ENCODE measurements at places on chromosomes 2 and 18.

DNA sequence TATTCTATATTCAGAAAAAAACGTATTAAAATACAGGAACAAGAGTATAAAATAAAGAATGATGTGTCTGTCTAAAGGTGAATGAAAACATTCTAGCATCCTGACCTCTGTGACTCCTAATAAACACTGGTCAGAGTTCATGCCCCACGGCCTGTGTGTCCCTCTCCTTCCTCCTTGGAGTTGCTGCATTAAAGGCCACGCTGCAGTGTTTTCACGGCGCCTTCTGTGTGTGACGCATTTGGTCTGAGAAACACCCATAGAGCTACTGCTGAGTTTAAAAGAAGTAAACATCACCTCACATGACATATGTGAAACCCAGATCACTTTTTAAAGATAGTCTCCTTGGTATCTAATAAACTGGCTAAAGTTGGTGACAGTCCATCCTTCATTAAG lies 90.5 kb downstream of the ITGB1BP1 start:
- no peak for DNase-seq

GRCh38 chr2:75647771-75648170 lies 1.2 kb downstream of the MRPL19 start:
- no peak for DNase-seq

DNA sequence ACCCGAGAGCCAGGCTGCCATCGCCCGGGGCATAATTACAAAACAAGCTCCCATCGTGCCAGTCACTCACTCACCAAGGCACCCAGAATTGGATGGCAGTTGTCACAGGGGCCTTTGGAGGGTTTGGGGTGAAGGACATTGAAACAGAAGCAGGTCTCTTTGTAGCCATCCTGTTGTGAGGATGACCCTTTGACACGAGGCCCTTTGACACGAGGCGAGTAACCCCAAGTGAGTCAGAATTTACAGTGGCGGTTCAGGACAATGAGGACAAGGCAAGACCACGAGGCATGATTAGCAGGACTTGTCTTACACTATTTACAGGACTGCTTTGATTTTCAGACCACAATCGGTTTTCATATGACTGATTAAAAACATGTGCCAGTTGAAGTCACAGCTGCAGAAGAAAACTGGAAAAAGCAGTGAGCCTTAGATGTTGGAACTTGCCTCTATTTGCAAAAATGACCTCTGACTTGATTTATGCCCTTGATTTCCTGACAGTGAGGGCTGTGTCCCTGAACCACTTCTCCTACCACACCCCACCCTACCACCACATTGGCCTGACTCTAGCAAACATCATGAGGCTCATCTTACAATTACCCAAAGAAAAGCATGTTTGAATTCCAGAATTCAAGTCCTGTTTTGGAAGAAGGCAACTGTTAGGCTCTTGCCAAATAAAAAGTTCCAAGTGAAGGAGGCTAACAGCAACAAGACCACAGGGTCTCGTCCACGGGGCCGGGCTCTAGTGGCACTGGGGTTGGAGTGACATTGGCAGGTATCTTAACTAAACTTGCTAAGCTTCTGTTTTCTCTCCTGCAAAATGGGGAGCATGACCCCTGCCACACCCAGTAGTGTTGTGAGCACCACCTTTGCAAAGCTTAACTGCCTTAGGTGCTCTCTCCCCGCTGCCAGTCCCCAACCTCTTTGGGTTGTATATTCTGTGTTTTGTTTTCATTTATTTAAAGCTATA lies 64.4 kb upstream of the FOSL2 start:
- no peak for DNase-seq

- DNase-seq: peak; percentile 3
These were observed 84.4 kb downstream of the TGOLN2 start for GRCh38 chr2:85243101-85244072.

DNA sequence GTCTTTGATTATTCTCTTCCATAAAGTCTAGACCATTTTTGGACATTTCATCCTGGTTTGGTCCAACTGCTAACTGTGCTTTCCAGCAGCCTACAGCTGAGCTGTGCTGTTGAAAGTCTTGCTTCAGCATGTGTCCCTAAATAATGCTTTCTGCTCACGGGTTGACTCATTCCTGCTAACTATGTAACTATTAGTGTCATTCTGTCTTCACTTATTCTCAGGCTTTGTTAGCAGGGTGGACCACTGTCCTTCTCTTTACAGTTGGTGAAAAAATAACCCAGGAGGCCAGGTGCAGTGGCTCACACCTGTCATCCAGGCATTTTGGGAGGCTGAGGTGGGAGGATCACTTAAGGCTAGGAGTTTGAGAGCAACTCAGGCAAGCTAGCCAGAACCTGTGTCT lies 8.9 kb downstream of the ADAM23 start:
- DNase-seq: no peak

DNA sequence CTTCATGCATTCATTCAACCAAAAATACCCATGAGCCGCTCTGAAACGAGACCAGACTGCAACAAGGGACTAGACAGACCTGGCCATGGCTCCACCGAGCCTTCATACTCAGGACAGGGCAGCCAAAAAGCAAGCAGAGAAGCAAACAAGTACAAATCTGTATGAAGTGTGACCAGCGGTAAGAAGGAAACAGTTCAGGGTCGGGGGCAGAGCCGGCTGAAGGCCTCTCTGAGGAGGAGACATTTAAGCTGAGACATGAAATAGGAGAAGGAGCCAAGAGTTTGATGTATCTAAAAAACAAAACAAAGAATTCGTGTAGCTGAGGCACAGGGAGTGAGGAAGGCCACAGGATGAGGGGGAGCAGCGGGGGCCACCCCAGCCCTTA lies 21.3 kb upstream of the SLC66A3 start:
- DNase-seq: no peak

DNA sequence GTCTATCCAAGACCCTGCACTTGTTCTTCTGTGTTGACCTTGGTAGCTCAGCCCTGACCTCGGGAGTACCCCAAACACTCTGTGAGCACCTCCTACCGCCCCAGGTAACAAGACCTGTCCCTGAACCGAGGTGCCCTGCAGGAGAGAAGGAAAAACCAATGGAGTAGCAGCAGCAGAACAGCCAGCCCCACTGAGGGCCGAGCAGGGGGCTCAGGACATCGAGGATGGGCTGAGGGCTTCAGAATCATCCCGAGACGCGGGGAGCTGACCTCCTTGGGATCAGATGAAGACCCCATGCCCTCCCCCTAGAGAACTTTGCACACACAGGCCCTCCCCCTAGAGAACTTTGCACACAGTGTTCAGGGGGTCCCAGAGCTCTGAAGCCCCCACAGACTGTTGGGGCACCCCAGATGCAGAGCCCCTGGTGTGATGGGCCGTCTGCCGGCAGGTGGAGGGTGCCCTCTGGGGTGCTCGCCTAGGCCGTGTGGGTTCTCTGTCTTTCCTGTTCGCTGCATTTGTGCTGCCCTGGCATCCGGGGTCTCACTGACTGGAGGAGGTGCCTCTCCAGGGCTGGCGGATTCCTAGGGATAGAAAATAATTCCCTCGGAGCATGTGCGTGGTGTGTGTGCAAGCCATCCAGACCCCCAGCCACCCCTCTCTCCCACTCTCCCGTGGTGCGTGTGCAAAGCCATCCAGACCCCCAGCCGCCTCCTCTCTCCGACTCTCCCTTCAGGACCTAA lies 189.1 kb downstream of the TWIST2 start:
- no peak for DNase-seq

DNA sequence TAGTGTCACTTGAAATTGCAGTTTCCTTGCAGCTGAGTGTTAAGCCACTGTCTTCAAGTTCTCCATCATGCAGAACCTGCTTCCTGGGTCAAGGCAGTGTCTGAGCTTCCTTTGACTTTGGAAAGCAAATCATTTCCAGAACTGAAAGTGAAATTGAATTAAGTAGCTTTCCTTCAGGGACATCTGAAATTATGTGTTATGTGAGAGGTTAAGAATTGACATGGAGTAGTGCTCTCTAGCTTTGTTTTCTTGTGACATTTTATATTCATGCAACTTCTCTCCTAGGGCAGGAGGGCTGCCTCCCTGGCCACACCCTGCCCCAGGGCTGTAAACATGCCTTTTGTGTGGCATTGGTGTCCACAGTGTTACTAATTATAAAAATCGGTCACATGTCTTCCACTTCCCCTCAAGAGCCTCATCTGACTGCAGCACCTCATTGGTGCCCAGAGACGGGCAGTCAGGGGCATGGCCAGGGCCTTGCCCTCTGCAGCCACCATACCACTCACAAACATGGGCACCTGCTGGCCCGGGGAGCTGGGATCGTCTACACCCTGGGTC lies 14.4 kb downstream of the RAB12 start:
- no peak for DNase-seq

DNA sequence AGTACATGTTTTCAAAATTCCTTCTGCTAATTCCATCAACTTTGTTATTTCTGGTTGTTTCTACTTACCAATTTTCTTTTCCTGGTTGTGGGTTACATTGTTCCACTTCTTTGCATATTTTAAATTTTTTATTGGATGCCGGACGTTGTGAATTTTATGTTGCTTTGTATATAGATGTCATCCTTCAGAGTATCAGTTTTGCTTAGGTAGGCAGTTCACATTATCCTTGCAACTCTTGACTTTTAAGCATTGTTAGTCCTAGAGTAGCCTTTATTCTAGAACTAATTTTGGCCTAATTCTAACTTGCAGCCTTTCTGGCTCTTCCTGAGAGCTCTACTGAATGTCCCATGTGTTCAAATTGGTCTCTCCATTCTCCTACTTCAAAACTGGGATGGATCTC lies 228.7 kb upstream of the MC4R start:
- DNase-seq: no peak

- DNase-seq: no peak
These were observed 55.1 kb upstream of the IMP4 start for GRCh38 chr2:130287656-130288026.

- DNase-seq: no peak
These were observed 183.6 kb downstream of the SMAD7 start for GRCh38 chr18:48767090-48767690.

GRCh38 chr2:207640661-207641060 lies 15.5 kb upstream of the METTL21A start:
- DNase-seq: no peak

DNA sequence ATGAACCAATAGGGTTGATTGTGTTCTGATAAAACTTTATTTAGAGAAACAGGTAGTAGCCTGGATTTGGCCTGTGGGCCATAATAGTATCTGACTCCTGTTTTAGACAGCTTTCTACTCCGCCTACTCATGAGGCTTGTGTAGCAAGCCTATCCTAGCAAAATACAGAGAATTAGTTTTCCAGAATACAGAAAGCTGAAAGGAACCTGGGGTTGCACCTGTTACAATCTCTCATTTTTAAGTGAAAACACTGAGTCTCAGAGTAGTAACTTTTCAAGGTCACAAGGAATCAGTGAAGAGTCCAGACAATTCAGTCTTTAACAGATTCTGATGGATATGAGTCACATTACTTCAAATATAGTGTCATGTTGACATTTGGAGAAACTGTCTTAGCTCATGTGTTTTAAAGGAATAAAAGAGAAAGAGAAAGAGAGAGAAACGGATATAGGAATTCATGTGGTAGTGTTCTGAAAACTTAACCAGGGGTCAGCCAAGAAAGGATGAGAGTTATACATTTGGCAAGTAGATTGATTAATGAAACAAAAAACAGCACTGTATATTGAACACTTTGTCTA lies 17.0 kb downstream of the ARHGAP28 start:
- DNase-seq: no peak

DNA sequence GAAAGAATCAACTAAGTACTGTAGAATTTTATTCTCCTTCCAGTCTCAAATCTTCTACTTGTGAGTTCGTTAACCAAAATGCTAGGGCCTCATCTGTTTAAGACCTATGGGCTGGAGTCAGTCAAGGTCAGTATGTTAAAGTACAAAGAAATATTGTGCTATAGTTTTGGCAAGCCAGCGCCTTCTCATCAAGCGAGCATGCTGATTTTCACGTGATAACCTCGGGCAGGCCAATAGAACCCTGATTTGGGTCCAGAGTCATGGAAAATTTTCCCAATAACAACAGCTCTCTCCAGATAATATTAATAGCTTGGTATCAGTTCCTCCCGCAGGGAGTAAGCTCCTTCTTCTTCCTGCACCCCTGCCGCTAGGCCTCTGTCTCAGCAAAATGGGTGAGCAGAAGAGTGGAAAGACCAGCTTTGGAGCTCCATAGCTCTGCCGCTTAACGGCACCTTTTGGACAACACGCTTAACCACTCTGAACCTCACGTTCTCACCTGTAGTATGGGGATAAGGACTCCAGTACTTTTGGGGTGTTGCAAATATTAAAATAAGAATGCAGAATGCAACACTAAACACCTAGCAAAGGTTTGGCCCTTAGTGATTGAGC lies 11.7 kb downstream of the CABLES1 start:
- no peak for DNase-seq

Measured in stimulated activated CD4-positive, alpha-beta T cell treated with anti-CD3 and anti-CD28 coated beads, TNF-alpha, amount 100 ng/mL, for 48 hours (primary cell).